ENCODE measurements at places on chromosomes 5 and 9.

DNA sequence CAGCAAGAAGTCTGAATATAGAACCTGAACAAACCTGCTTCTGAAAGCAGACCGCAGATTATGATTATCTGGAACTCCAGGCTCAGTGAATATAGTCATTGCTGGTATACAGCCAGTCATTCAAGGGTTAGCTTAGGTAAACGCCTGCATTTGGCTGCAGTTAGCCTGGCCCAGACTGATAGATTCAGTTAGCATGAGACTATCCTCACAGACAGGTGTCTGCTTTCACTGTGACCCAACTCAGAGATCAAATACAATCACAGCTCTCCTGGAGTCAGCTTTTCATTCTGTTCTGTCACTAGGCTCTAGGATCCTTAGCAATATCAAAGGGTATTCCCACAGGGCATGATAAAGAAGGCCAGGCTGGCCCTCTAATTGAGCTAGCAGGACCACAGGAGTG lies 138.6 kb upstream of the PLCXD3 start:
- no peak for DNase-seq

DNA sequence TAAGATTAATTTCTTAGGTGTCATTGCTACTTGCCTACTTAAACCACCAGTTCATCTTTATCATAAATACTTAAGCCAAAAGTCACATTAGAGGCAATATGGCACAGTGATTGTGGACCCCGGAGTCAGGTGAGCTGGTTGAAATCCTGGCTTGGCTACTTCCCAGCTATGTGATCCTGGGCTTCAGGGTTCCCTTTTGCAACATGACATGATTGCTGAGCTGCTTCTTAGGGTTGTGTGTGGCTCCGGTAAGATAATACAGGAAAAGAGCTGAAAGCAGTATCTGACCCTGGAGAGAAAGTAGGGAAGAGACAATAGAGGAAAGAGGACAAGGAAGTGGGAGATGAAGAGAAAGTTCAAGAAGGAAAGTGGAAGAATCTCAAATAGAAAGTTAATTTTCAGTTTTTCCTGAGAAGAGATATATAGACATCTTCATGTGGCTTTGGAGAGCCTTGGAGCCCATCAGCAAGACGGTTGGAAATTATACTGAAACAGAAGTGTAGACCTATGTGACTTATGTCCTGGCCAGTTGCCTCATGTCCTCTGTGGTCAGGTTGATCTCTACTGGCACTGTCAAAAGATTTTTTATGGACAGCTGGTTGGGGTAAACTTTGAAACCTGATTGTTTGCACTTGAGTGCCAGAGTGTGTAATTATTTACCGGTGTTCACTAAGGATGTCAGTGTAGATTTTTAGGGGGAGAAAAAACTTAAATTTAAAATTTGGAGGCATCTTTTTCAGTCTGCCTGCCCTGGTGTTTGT lies 93.2 kb downstream of the GHR start:
- no peak for DNase-seq

- no peak for DNase-seq
Measured at GRCh38 chr9:113805486-113806132, 70.5 kb upstream of the ZNF618 start.

DNA sequence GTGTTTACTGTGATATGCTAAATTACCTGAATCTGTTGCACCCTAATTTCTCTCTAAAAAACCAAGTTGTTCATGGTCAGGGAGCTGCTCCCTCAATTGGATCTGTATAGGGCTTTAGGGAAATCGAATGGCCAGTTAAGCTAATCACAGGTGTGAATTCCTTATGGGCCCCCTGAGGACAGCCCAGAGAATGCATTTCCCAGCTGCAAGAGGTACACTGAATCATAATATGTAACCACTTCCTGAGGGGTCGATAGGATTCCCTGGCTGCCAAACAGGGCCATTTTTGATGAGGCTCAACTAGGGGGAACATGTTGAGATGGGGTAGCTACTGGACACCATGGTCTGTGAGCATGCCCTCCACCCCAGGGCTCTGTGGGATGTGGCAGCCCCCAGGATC lies 478.6 kb downstream of the CCDC171 start:
- DNase-seq, result no peak

GRCh38 chr5:167631191-167631590 lies 660.3 kb upstream of the WWC1 start:
- no peak for DNase-seq

DNA sequence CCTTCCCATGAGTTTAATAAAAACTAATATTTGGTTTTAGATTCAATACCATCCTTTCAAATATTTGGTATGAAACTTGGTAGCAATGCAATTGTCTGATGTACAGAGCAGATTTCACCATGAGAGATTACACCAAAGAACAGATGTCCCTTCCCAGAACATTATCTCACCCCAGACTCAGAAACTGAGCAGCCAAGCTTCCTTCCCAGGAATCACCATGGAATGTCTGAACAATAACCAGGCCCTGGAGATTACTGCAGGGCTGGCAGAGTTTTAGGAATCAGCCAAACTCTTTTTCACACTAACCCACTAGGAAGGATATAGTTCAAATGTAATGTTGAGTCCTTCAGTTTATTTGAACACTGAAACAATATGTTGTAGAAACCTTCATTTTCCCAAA lies 23.9 kb downstream of the CLTA start:
- no peak for DNase-seq

DNA sequence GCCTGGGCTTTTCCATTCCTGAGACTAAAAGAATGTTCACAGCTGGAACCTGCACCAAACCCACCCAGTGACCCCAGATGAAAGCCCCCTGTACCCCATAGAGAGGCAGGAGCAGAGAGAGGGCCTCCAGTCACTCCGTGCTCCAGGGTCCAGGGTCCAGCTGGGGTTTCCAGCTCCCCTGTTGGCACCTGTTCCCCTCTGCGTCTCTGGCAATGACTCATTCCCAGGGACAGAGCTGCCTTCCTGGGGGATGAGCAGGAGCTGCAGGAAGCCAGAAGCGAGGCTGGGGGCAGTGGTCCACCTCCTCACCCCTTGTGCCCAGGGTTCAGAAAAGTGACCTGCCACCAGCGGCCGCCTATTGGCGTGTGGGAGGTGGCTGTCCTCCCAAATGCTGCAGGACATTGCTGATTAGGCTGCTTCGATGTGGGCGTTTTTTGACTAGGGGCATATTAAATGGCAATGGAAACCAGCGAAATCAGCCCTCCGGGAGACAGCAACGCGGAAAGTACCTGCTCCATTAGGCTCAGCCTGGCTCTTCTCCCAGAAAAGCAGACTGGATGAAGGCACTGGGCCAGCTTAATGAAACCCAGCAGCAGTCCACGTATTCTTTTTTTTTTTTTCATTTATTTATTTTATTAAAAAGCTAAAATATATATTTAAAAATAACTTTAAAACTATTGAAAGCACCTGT lies 97.4 kb downstream of the DAP start:
- DNase-seq, result no peak

DNA sequence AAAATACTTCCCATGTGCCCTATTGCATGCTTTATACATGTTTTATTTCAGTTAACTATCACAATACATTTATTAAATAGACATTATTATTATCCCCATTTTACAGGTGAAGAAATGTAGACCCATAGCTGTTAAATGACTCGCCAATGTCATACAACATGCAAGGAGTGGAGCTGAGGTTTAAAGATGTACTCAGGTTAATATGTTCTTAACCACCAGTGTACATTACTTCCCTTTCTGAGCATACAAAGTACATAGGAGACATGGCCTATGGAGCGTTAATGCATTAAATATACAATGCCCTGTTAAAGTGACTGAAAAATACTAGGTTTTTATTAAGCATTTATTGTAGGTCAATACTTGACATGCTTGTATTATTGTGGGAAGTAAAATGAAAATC lies 407.0 kb downstream of the PDE4D start:
- DNase-seq, result no peak

- no peak for DNase-seq
Measured at GRCh38 chr9:136602193-136602885, 56.5 kb upstream of the NOTCH1 start.

- DNase-seq, result peak; percentile 27
Measured at GRCh38 chr9:105299190-105299854, 54.9 kb downstream of the SLC44A1 start.

DNA sequence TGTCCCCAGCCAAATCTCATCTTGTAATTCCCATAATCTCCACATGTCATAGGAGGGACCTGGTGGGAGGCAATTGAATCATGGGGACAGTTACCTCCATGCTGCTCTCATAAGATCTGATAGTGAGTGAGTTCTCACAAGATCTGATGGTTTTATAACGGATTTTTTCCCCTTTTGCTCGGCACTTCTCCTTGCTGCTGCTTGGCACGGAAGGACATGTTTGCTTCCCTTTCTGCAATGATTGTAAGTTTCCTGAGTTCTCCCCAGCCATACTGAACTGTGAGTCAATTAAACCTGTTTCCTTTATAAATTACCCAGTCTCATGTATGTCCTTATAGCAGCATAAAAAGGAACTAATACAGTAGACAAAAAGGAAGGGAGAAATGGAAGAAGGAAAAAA lies 76.7 kb upstream of the CCNG1 start:
- no peak for DNase-seq

GRCh38 chr9:133225171-133226011 lies 16.3 kb upstream of the OBP2B start:
- DNase-seq, result no peak

DNA sequence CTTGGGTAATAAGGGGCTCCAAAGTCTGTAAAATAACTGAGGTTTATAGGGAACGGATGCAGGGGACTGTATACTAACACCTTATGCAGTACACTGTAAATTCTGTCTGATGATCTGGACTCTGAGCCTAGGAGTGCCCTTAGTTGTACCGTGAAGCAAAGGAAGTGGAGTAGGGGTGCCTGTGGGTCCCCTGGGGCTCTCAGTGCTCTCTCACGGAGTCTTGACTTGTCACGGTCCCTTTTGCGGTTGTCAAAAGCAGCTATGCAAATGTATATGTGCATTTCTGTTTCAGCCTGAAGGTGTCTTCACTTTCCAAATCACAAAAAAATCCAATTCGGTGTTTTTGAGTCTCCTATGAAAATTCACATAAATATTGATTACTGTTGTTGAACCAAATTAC lies 17.8 kb downstream of the DMRT1 start:
- DNase-seq, result no peak

- DNase-seq, result no peak
Measured at GRCh38 chr9:2677915-2678889, 39.1 kb upstream of the KCNV2 start.

- no peak for DNase-seq
Measured at GRCh38 chr9:15206903-15207696, 99.9 kb downstream of the TTC39B start.

- DNase-seq, result no peak
Measured at GRCh38 chr9:78674874-78675273, 377.9 kb downstream of the PSAT1 start.

DNA sequence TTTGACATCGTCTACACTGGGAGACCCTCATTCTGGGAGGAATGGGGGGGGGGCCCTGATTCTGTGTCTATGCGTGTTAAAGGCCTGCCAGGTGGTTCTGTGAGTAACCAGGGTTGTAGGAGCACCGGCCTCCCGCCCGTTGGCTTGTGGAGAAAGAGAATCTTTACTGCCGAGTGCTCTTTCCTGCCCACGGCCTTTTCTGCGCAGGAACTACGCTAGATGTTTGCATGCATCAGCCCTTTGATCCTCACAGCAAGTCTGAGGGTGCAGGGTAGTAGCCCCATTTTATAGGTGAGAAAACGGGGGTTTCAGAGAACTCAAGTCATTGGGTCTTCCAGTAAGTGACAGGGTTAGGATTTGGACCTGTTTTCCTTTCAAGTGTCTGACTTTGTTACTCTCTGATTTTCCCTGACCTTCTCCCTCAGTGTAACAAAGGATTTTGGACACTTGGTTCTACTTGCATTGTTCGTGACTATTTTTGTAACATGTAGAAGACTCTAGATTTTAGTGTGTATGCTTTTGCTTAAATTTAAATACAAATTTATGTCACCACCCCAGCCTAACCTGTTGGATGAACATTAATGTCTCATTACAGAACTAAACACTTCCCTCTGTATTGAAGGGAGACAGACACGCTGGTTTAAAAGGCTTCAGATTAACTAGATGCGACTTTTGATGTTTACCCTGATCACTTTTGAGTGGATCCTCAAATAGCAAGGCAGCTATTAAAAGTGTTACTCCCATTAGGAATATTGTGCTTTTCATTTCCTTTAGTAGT lies 22.0 kb downstream of the MAST4 start:
- DNase-seq, result no peak

- peak; percentile 86 for DNase-seq
Measured at GRCh38 chr5:134527156-134527960, 1.9 kb downstream of the JADE2 start.

- DNase-seq, result peak; percentile 67
Measured at GRCh38 chr5:40486437-40487275, 193.1 kb upstream of the PTGER4 start.

GRCh38 chr5:27328480-27328879 lies 290.1 kb upstream of the CDH9 start:
- no peak for DNase-seq

DNA sequence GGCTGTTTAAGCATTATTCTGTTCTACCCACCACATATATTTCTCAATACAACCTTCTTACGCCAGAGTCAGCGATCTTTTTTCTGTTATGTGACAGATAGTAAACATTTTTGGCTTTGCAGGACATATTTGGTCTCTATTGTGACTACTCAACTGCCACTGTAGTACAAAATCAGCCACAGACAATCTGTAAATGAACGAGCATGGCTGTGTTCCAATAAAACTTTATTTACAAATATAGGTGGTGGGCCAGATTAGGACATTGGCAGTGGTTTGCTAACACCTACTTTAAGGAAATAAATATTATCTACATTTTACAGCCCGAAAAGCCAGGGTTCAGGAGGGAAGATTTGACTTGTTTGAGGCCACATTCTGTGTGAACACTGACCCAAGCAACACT lies 40.2 kb upstream of the FBXW11 start:
- DNase-seq, result no peak

GRCh38 chr9:32725066-32725860 lies 58.1 kb upstream of the TMEM215 start:
- DNase-seq, result no peak

DNA sequence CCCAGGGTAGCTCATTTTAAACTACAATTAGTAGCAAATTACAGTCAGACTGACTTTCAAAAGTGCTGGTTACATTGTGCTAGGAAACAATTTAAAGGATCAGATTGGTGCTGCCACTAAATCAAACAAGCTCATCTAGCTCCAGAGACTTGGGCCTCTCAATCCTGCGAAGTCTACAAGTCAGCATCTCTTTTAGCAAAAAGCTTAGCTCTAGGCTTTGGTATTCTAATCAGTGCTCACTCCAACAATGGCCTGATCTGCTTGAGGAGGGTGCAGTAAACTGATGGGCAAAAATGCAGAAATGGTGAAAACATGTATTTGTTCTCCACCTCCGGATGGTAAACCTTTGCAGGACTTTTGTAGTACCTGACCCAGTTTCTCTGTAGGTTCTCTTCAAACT lies 47.0 kb upstream of the SEMA6A start:
- DNase-seq, result no peak

- no peak for DNase-seq
Measured at GRCh38 chr5:6736524-6737042, 23.4 kb downstream of the TENT4A start.

GRCh38 chr5:119808474-119808873 lies 179.1 kb downstream of the FAM170A start:
- no peak for DNase-seq

- no peak for DNase-seq
Measured at GRCh38 chr5:90000351-90000750, 409.2 kb downstream of the CETN3 start.

- no peak for DNase-seq
Measured at GRCh38 chr5:149544028-149544420, 7.2 kb downstream of the CSNK1A1 start.

- DNase-seq, result no peak
Measured at GRCh38 chr5:19978476-19978875, 9.5 kb downstream of the CDH18 start.

Data from stimulated activated CD8-positive, alpha-beta memory T cell treated with anti-CD3 and anti-CD28 coated beads, Interleukin-4, amount 100 ng/mL, for 48 hours (primary cell).